Ovary (tissue), 10 donors: ENCODE measurements at places on chromosomes 3 and 15.

- DNase-seq, result no peak
These were observed 35.9 kb downstream of the NTRK3 start for GRCh38 chr15:88220443-88221335.

DNA sequence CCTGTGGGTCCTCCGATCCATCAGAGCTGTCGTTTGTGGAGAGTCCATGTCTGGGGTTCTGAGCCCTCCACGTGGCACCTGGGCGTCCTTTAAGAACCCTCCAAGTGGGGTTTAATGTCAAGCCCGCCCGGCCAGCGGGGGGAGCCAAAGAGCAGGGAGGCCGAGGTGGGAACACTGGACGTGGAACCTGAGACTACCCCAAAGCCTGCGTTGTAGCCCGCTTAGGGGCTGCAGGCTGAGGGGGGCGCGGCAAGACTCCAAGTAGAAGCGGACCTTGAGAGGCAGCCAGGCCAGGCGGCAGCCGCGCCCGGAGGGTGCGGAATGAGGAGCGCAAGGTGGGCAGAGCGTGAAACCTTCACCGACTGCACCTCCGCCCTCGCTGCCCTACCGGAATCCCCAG is 126.2 kb upstream of the ATP10A start:
- no peak for DNase-seq

DNA sequence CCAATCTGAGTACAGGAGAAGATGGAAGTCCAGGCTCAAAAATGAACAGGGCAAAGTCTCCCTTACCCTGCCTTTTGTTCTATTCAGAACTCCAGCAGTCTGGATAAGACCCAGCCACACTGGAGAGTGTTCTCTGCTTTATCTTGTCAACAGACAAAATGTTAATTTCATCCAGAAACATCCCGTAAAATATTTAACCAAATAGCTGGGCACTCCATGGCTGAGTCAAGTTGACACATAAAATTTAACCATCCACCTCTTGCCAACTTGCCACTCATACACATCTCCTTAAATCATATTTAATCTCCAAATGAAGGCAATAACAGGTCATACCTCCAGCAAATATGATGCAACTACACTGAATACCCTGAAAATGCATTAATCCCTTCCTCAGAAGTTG is 33.6 kb downstream of the MKRN3 start:
- no peak for DNase-seq

DNA sequence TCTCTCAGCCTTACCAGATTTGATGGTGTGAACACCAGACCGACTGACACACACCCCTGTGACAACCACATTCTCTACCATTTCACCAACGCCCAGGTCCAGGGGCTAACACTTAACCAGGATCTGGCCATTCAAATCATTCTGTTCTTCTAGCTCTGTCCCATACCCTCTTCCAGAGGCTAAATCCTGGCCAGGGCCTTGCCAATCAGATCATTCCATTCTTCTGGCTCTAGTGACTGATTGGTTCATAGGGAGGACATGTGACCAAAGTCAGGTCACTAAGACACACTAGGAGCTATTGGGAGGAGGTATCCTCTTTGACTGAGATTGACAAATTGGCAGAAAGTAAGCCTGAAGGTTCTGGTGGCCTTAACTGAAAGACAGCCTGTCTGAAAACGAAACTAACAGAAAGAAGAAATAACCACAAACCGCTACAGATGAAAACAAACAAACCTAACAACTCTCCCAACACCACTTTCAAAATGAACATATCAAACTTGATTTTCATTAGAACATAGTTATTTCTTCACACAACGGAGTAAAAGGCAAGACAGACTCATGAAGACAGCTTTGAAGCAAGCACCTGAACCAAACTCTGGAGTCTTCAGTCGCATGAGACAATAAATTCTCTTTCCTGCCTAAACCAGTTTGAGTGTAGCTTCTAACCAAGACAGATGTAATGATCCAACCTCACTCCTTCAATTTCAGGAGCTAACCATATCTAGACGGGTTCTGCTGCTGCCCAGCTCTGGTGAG is 68.5 kb downstream of the TRANK1 start:
- no peak for DNase-seq

GRCh38 chr3:98531622-98532274 is at the start of gene GPR15:
GPR15 (plus strand) TSS chr3:98531978; CDS start chr3:98532034, 56 bp downstream.
- DNase-seq, result no peak

- DNase-seq, result peak; percentile 68
These were observed 118.4 kb downstream of the ADCY5 start for GRCh38 chr3:123330441-123330991.

GRCh38 chr15:66251790-66252684 is 1.5 kb downstream of the MEGF11 start:
- peak; percentile 25 for DNase-seq
